ENCODE measurements at places on chromosomes 4 and X.

- DNase-seq = no peak
Measured at GRCh38 chrX:7620560-7620959, 222.4 kb upstream of the VCX start.

- no peak for DNase-seq
Measured at GRCh38 chr4:140174543-140174942, 20.6 kb upstream of the MAML3 start.

DNA sequence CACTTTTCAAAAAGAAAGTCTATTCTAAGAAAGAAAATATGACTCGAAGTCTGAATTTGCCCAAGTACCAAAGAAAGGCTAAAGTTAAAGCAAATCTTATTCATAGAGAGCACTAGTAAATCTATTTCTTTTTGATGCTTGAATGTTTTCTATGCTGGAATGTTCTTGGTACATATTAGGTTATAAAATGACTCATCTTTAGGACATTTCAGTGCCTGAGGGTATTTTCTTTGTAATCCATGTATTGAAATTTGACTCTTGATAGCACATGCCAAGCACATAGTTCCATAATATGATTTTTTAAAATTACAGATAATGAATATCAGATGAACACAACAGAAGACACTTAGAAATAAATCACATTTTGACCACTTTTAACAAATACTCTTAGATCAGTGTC is 232.8 kb downstream of the TRIML1 start:
- no peak for DNase-seq

- DNase-seq = no peak
Measured at GRCh38 chr4:78581618-78582017, 30.0 kb downstream of the ANXA3 start.

GRCh38 chr4:57071326-57071725 is 38.9 kb downstream of the IGFBP7 start:
- no peak for DNase-seq
